ENCODE measurements at places on chromosomes 11 and 22. TPM values are rescaled to one million over a fixed set of nuclear protein-coding genes. Genes with fewer than 3 reads are reported as not detected.
A peak's percentile ranks its signal among the peaks of the same experiment; 100 is the strongest.

- peaks cover 27% of the 10 kb centered on the region for H3K27me3 ChIP-seq
- no peaks in the 10 kb centered on the region for H3K4me1 ChIP-seq
- H3K27ac ChIP-seq = no peak overlapping the region
Observed at GRCh38 chr22:32333769-32334659, 23.7 kb upstream of the RFPL3 start.

Gene HPX
- not detected for total RNA-seq

Gene OR10A2
- not detected for total RNA-seq

DNA sequence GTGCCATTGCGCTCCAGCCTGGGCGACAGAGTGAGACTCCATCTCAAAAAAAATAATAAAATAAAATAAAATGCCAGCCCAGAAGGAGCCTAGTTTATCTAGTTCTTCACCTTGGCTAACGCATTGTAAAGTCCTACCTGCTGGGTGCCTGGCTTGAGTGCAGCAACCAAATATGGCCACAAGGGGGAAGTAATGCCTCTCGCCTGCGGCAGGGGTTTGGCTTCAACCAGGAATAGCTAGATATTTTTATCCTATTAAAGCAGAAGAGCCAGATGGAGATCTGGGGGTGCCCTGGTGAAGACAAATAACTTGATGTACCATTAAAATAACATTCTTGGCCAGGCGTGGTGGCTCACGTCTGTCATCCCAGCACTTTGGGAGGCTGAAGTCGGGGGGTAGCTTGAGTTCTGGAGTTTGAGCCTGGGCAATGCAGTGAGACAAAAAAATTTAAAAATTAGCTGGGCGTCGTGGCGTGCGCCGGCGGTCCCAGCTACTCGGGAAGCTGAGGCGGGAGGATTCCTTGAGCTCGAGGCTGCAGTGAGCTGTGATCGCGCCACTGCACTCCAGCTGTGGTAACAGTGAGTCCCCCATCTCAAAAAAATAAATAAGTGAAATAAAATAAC, 20.6 kb upstream of the PLEKHB1 start:
- peak; percentile 55 for DNase-seq
- peaks cover 26% of the 10 kb centered on the region for H3K27me3 ChIP-seq
- H3K36me3 ChIP-seq = no peaks in the 10 kb centered on the region
- no peak overlapping the region for H3K4me3 ChIP-seq
- no peak overlapping the region for H3K27ac ChIP-seq
- H3K4me1 ChIP-seq = no peaks in the 10 kb centered on the region

GRCh38 chr11:115776916-115777315, 272.7 kb upstream of the CADM1 start:
- DNase-seq = no peak
- no peaks in the 10 kb centered on the region for H3K4me1 ChIP-seq
- no peak overlapping the region for H3K27ac ChIP-seq
- no peak overlapping the region for H3K4me3 ChIP-seq

Gene AIFM3
- not detected for total RNA-seq

DNA sequence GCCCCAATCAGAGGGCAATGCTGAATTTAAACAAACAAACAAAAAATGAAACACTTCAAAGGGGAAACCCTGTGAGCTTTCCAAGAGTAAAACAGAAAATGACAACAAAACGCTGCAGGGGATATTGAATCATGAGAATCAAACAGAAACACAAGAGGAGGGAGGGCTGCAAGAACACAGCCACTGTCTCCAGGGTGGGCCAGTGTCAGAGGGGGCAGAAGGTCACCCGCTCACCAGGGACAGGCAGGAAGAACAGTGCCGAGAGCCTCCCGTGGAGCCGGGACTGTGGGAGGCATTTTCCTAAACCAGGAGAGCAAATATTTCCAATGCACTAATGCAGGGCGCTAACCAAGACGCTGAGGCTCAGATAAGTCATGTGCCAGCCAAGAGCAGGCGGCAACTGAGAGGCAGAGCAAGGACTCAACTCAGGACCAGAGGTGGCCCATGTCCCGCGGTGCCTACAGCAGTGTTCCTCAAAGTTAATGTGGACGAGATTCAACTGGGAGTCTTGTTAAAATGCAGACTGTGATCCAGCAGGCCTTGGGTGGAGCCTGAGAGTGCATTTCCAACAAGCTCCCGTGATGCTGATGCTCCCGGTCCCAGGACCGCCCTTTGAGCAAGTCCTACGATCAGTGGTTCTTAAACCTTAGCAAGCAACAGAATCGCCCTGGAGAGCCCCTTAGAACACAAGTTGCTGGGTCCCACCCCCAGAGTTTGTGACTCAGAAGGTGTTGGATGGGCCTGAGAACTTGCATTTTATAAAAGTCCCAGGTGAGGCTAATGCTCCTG, 197.2 kb downstream of the TENM4 start:
- no peak for DNase-seq
- no peaks in the 10 kb centered on the region for H3K36me3 ChIP-seq
- no peak overlapping the region for H3K27ac ChIP-seq
- no peaks in the 10 kb centered on the region for H3K27me3 ChIP-seq
- no peak overlapping the region for H3K4me3 ChIP-seq

Gene HMGXB4
- total RNA-seq = 37.2 TPM

Gene ADM2
- 7.5 TPM for total RNA-seq

Gene IL10RA
- 39.6 TPM for total RNA-seq

- no peaks in the 10 kb centered on the region for H3K27me3 ChIP-seq
- H3K27ac ChIP-seq = no peak overlapping the region
- H3K4me1 ChIP-seq = peaks cover 4% of the 10 kb centered on the region
- DNase-seq = no peak
Observed at GRCh38 chr11:6574816-6575715, 28.4 kb downstream of the RRP8 start.

All from activated naive CD8-positive, alpha-beta T cell treated with anti-CD3 and anti-CD28 coated beads for 36 hours (primary cell).